HS-5 (cell line): ENCODE measurements at places on chromosomes 3 and 15.

DNA sequence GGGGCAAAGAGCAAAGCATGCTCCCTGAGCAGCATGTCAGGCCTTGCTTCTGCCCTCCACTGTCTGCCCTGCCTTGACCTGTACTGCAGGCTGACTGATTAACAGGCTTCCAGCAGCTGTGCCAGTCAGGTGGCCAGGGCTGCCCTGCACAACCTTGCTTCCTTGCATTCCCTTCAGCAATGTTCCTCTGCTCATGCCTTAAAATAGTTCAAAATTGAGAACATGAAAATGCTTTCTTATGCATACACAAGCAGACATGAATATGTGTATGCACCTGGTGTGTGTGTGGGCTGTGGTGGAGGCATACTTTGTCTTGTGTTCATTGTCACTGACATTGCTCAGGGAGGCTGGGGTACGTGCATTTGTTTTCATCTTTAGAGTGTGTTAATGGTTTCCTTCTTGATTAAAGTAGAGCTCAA, 1.2 kb upstream of the SLC22A13 start:
- DNase-seq = no peak

- DNase-seq = no peak
Observed at GRCh38 chr15:46961795-46962194, 755.5 kb upstream of the SEMA6D start.

- no peak for DNase-seq
Observed at GRCh38 chr3:104198131-104198530, 1168.6 kb upstream of the ALCAM start.

DNA sequence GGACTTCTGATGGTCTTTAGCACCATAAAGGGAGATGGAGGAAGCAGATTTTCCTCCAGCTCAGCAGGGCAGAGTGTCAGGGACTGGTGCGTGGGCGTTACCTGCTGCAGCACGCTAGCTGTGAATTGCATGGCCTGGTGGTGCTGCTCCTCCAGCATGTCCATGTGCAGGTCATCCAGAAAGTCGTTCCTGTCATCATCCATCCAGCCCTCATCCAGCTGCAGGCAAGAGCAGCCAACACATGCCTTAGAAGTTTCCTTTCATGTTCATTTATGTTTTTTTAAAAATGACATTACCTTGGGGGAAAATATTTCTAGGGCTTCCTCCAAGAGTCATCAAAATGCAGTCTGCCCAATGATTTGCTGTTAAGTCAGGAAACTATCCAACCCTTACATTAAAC, 239.2 kb downstream of the PDZRN3 start:
- DNase-seq = no peak

GRCh38 chr3:354432-354831, 157.9 kb downstream of the CHL1 start:
- no peak for DNase-seq

DNA sequence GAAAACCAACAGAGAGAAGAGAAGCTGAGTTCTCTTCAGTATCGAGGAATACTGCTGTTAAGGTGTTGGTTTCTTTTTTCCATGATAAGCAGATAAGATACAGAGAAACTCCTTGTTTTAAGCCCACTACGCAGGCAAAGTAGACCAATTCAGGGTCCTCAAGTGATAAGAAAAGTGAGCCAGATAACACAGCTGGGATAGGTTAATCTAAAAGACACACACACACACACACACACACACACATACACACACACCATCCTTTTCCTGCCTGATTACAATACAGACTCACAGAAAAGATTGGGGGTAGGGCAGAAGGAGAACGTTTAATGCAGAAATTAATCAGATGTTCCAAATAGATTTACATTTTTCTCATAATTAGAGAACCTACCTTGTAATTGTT, 6.5 kb upstream of the PHLDB2 start:
- DNase-seq = no peak

GRCh38 chr3:45693941-45694521, 4.8 kb downstream of the SACM1L start:
- no peak for DNase-seq

GRCh38 chr15:65451989-65452388, 29.2 kb upstream of the IGDCC4 start:
- no peak for DNase-seq

- no peak for DNase-seq
Observed at GRCh38 chr3:174363256-174363655, 495.9 kb upstream of the NAALADL2 start.

DNA sequence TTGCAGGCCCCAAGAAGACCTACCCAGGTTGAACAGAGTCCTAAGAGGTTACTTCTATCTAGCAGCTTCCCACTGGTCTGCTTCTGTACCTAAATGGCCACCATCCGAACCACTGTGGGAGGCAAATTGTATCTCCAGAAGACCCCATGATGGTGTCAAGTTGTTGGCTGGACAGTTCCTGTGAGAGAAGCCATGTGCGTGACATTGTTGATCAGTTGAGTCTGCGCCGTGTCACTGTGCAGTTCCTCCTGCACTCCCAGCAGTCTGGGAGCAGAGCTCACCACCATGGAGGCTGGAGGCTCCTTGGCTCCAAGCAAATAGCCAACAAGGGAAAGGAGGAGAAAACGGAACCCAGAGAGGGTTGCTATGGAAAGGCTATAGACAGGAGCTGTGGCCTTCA, 7.5 kb upstream of the CYP1A1 start:
- no peak for DNase-seq

DNA sequence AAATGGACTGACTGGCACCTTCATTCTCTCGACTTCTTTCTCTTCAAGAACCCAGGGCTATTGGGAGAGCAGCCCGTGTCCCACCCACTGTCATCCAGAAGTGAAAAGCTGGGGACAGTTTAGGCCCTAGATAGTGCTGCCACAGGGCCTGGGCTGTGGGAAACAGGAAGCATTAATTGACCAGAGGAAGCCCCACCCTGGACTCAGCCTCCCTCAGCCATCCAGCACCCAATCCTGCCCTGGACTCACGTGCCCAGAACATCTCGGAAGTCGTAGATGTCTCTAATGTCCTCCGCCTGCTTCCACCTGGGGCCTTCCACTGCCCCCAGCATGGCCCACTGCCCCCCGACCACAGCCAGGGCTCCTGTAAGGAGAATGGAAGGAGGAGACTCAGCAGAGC, 2.3 kb downstream of the CAMK1 start:
- no peak for DNase-seq

DNA sequence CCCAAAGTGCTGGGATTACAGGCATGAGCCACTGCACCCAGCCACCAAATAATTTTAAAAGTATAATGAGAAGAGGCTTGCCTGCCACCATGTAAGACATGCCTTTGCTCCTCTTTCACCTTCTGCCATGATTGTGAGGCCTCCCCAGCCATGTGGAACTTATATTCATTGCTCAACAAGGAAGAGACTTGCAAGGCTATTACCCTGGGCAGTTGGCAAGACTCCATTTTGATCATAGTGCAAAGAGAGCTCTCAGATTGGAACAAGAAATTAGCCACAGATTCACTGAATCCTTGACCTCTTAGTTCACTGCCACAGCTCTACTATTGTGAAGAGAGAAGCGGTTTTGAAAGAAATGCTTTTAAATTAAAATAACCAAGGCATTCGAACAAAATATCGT, 6.1 kb downstream of the SCAP start:
- DNase-seq = no peak

GRCh38 chr3:187639927-187640568, 30.1 kb downstream of the SST start:
- no peak for DNase-seq

- DNase-seq = no peak
Observed at GRCh38 chr15:96416934-96417759, 86.6 kb downstream of the NR2F2 start.

DNA sequence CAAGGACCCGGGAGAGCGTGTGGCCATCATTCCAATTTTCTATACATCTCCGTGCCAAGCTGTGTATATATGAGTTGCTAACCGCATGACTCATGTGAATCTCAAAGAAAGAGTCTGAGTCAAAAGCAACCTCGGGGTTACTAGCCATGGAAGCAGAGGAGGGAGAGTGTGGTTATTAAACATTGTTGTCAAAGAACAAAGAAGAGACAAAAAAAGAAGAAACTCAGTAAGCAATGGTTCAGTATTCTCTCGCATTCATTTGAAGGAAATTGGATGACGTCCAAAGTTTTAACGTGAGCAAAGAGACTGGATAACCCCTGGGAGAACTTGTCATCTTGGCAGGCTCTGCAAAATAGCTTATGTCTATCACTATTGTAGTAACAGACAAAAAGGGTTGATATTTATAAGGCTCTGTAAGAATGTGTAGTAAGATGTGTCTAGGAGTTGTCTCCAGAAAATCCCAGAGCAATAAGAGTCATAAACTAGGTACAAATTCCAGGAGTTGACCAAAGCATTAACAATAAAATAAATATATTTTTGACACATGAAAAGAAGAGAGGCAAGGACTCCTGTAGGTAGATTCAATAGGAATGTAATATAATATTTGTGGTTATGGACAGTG, 52.8 kb upstream of the GRM7 start:
- DNase-seq = no peak

DNA sequence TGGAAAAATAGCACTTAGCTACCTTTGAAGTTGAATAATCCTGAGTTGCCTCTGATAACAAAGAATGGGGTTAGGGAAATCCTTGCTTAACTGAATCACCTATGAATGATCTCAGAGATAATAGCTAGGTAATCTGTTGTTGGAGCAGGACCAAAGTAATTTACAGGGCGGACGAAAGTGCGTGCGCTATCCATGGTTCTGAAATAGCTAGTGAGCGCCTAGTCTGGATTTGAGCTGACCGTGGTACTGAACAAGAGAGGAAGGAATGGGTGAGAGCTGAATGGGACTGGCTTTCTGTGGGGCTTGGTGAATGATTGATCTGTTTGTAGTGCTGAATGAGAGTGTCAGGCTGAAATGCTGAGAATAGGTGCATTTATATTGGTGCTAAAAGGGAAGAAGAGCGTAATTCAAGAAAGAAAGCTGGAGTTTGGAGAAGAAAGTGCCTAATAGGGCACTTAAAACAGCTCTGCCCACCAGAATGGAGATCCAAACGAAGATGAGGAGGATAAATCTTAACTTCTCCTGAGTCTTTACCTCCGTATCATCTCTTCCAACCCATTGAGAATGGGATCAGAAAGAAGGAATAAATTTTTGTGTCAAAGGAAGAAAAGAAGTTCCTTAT, 10.1 kb downstream of the SCN10A start:
- peak; percentile 20 for DNase-seq

- DNase-seq = no peak
Observed at GRCh38 chr15:78761891-78762385, 49.3 kb downstream of the ADAMTS7 start.

- no peak for DNase-seq
Observed at GRCh38 chr3:136184703-136185102, 11.4 kb downstream of the MSL2 start.

DNA sequence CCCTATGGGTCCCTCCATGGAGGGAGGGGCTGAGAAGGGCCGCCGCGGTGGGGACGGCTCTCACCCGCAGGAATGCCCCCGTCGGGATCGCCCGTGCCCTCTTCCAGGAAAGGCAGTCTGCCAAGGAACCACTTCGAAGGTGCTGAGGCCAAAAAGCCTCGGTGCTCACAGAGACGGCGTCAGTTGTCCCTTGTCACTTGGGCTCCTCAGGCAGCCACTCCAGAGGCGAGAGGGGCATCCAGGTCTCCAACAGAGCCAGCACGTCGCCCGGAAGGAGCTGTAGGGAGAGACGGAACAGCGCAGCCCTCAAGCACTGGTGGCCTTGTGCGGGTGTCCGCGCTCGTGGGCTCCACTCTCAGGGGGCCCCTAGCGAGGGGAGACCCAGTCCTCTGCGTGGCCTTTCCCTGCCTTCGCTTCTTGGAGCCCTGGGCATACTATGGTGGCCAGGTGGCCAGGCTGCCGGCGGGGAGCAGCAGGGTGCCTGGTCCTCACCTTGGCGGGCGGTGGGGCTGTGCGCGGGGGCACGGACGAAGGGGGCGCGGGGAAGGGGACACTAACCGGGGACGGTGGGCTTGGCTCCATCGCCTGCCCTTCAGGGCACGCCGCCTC, 994 bp downstream of the MESP1 start:
- DNase-seq = no peak

DNA sequence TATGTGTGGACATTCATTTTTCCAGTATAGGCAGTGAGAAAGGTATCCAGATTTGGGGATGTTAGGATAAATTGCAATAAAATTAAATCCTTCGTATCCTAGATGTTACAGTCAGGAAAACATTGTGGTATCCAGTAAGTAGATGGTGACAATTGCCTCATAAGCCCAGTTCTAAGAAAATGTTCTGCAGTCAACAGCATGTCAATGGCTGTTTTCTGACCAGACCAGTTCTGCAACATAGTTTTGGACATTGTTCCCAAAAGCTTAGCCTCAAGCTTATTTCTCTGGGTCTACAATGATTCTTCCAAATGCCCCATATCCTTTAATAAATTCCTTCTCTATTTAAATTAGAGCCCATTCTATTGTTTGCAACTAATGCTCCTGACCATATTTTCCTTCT, 480.7 kb downstream of the FHIT start:
- no peak for DNase-seq

- DNase-seq = no peak
Observed at GRCh38 chr3:45034612-45035252, 8.6 kb downstream of the CLEC3B start.

GRCh38 chr15:68833700-68834331, 13.1 kb upstream of the ANP32A start:
- DNase-seq = no peak

DNA sequence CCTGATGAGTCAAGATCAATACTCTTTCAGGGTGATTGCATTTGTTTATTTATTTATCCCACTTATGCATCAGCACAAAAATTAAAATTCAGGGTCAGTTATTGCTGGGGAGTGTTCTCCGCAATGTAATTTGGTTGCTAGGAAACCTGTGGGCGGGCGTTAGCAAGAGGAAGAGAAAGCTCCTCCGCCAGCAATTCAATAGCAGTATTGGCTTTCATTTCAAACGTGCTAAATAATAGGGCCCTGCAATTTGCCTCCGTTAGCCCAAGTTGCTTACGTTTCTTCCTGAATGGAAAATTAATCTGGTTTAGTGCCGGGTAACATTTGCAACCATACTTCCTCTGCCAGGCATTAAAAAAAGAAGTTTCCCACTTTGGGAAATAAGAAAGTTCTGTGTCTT, 35.5 kb upstream of the PLCL2 start:
- no peak for DNase-seq

GRCh38 chr3:189789432-189789831, 158.2 kb downstream of the TP63 start:
- DNase-seq = no peak

- DNase-seq = no peak
Observed at GRCh38 chr3:177752831-177753230, 555.5 kb upstream of the TBL1XR1 start.

DNA sequence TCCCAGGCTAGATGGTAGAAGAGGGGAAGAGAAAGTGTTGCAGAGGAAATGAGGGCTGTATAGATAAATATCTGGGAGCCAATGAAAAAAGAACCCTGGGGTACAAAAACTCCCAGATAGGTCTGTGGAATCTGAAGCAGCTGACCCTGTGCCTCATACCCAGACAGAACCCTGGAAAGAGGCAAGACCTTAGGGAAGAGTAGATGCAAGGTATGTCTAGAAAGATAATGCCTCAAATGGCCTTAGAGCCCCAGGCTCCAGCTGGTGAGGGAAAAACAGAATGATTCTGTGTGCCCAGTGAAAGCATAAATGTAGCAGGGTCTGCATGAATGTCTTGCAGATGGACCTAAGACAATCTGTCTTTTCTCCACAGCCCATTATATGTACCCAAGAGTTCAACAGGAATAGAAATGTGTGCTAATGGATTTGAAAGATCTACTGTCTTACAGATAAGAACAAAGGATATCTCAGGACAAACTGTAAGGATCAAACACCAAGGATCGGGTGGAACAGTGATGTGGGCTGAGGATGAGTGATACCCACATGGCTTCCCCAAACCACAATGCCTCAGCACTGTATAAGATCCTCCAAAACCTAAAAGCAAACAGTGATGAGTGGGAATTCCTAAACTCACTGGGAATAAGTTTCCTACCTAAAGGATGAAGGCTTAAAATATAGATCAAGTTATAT, 58.8 kb downstream of the NCEH1 start:
- DNase-seq = no peak

GRCh38 chr3:181879926-181880325, 168.2 kb downstream of the SOX2 start:
- DNase-seq = no peak
